ENCODE measurements at places on chromosomes 7 and 10. TPM values are rescaled to one million over a fixed set of nuclear protein-coding genes. Genes with fewer than 3 reads are reported as not detected.

- no peaks in the 10 kb centered on the region for H3K36me3 ChIP-seq
- H3K4me1 ChIP-seq, result no peaks in the 10 kb centered on the region
- H3K4me3 ChIP-seq, result no peak overlapping the region
- no peak overlapping the region for H3K27ac ChIP-seq
- no peak for DNase-seq
Observed at GRCh38 chr10:108412323-108412722, 1247.8 kb upstream of the SORCS1 start.

Gene FKBP6
- not detected for total RNA-seq

Gene CALML3
- not detected for total RNA-seq

Gene PSD
- total RNA-seq, result 14.3 TPM

Data from Peyer's patch (tissue), 4 donors.